CD4-positive, CD25-positive, alpha-beta regulatory T cell (primary cell): ENCODE measurements at places on chromosomes 4 and X.

DNA sequence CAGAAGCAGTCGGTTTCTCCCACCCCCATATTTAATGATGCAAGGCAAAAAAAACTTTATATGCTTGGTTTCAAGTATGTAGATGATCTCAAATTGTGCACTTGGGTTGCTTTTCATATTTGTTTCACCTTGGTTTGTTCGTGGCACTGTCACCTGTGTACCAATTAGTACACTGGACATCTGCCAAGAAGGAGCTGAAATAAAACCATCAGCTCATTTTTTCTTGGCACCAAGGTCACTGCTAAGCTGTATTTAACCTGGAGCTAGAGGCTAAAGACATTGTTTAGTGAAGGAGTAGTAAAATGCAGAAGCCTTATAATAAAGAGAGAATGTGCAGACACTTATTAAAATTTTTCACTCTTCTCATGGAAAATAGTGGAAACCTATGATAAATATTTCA lies 430.8 kb downstream of the ARHGAP24 start:
- H3K4me1 ChIP-seq, result no peaks in the 10 kb centered on the region
- no peak overlapping the region for H3K4me3 ChIP-seq
- no peak for DNase-seq

DNA sequence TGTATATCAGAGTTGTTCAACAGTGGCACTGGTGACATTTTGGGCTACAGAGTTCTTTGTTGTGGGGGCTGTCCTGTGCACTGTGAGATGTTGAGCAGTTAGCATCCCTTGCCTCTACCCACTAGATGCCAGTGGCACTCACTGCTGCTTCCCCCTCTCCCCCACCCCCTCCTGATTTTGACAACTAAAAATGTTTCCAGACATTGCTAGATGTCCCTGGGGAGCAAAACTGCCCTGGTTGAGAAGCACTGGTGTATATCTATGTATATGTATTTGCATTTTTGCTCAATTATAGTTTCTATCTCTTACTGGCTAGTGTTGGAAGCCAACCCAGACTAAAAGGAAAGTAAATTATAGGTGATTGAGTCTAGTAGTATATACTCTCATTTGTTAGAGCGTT lies 2.4 kb downstream of the TMEM131L start:
- no peak for DNase-seq
- peaks cover 67% of the 10 kb centered on the region for H3K4me1 ChIP-seq
- peaks cover 2% of the 10 kb centered on the region for H3K36me3 ChIP-seq
- H3K27ac ChIP-seq, result peak overlapping the region; percentile 94
- H3K27me3 ChIP-seq, result no peaks in the 10 kb centered on the region
- peak overlapping the region; percentile 99 for H3K4me3 ChIP-seq

GRCh38 chrX:18065956-18066355 lies 154.7 kb downstream of the BEND2 start:
- H3K27ac ChIP-seq, result no peak overlapping the region
- no peaks in the 10 kb centered on the region for H3K36me3 ChIP-seq
- no peak for DNase-seq
- H3K4me1 ChIP-seq, result no peaks in the 10 kb centered on the region

DNA sequence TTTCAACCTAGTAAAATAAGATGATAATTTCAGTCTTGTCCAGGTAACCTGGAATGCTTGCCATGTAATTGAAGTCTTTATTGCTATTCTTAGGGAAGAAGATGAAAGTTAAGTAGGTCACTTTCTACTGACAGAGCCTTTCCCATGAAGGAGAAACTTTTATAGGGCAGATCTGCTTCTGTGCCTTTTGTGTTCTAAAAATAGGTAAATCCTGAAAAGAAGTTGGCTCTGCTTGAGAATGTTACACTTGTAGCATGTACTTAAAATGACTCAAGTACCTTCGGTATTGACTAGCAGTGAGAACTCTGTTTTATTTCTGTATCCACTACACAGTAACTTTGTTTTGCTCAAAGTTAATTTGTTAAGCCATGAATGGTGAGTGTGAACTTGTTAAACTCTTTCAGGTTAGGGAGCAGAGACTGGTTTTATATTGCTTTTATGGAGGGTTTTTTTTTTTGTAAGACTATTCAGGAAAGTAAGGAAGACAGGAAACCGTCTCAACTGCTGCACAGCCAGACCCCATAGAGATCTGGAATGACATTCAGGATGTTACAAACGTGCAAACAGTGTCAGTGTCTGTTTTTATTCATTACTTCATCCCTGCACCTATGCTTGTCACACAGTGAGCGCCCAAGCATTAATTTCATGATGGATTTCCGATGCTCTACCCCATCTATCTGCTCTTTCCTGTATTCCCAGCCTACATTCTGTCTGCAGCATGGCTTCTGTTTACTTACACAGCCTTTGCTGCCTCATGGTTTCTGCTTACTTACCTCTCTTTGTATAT lies 53.0 kb downstream of the SEPTIN11 start:
- no peak overlapping the region for H3K27ac ChIP-seq
- H3K36me3 ChIP-seq, result peaks cover 6% of the 10 kb centered on the region
- no peaks in the 10 kb centered on the region for H3K27me3 ChIP-seq
- DNase-seq, result no peak
- no peak overlapping the region for H3K4me3 ChIP-seq

DNA sequence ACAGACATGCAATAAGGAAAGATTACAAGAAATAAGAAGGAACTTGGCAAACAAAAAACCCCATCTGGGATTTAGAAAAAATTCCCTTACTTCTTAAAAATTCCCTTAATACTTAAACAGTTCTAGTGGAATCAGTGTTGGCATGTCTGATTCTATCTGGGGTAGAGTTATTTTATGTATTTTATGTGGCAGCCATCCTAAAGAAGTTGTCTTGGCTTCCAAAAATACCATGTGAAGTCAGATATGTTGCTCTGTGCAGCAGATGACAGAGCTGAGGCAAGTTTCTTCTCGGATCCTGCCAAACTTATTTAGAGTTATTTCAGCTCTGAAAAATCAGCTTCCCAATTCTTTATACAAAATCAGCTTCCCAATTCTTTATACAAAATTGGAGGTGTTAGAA lies 14.7 kb downstream of the YY2 start:
- H3K36me3 ChIP-seq, result no peaks in the 10 kb centered on the region
- H3K4me3 ChIP-seq, result no peak overlapping the region
- no peak overlapping the region for H3K27ac ChIP-seq
- no peaks in the 10 kb centered on the region for H3K4me1 ChIP-seq
- no peaks in the 10 kb centered on the region for H3K27me3 ChIP-seq

- no peak for DNase-seq
- no peaks in the 10 kb centered on the region for H3K27me3 ChIP-seq
- H3K27ac ChIP-seq, result no peak overlapping the region
- H3K36me3 ChIP-seq, result no peaks in the 10 kb centered on the region
These were observed 27.2 kb downstream of the PJA1 start for GRCh38 chrX:69138118-69138390.

DNA sequence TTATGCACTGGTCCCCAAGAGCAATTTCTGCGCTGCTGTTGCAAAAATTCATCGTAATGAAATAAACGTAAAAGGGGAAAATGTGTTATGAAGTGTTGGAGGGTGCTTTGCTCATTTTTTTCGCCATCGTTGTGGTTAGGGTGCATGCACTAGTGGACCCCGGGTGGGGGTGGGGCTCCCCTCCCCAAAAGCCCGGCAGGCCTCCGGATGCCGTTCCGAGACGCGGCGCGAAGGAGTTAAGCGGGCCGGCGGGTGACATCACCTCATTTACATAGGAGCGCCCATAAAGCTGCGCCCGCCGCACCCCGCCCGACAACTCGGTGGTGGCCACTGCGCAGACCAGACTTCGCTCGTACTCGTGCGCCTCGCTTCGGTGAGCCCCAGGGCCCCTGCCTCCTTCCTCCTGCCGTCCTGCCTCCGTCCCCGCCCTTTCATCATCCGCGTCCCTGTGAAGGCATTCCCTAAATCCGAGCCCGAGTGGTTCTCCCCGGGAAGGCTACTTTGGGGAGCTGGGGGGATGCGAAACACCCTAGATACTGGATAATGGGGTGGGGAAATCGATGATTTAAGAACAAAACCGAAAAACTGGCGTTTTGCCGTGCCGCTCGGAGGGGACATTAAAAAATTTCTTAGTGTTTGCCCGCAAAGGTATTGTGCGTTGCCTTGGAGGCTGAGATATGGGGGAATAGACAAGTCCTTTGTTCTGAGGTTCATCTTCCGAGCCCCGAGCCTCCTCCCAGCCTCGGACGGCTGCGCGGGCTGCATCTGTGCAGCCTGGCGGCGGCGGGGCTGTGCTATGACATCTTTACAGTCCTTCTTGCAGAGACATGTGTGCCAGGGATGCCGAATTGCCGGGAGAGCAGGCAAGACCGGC lies at the start of gene TMSB4X:
TSS of gene TMSB4X (plus strand) at position 315 of the 874 bp plus-strand sequence.
- H3K27ac ChIP-seq, result peak within 1 kb of the TSS; percentile 90
- H3K36me3 ChIP-seq, result peaks cover 16% of the 10 kb centered on the region
- peaks cover 31% of the 10 kb centered on the region for H3K4me1 ChIP-seq
- H3K4me3 ChIP-seq, result peak within 1 kb of the TSS; percentile 98

- peak within 1 kb of the TSS; percentile 78 for H3K4me3 ChIP-seq
- H3K27ac ChIP-seq, result peak within 1 kb of the TSS; percentile 55
- no peaks in the 10 kb centered on the region for H3K36me3 ChIP-seq
These were observed at the start of gene TCEAL1 for GRCh38 chrX:103628386-103629317. Gene TCEAL1 (plus strand): TSS chrX:103628975. CDS start chrX:103629917, 942 bp downstream.

- H3K36me3 ChIP-seq, result no peaks in the 10 kb centered on the region
- no peak overlapping the region for H3K27ac ChIP-seq
- peaks cover 35% of the 10 kb centered on the region for H3K4me1 ChIP-seq
- no peak for DNase-seq
- H3K27me3 ChIP-seq, result no peaks in the 10 kb centered on the region
These were observed 141.0 kb downstream of the TSPAN5 start for GRCh38 chr4:98517218-98518021.

DNA sequence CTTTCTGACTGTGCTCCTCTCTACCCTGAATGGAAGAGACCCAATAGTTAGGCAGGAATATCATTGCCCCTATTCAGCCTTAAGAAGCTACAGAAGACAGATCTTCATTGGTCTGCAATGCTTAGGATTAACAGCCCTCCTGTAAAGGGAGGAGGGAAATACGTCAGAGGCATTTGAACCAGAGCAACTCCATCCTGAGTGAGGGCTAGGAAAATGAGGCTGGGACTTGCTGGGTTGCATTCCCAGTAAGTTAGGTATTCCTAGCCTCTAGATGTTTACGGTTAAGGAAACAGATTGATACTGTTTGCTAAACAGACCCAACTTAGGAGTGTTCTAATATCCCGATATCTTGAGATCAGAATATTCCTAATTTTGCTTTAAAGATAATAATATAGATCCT lies 63.5 kb downstream of the PCDH18 start:
- DNase-seq, result no peak
- H3K4me1 ChIP-seq, result no peaks in the 10 kb centered on the region
- H3K4me3 ChIP-seq, result no peak overlapping the region
- H3K27me3 ChIP-seq, result no peaks in the 10 kb centered on the region
- no peak overlapping the region for H3K27ac ChIP-seq

- H3K4me1 ChIP-seq, result no peaks in the 10 kb centered on the region
- no peaks in the 10 kb centered on the region for H3K36me3 ChIP-seq
- H3K4me3 ChIP-seq, result no peak overlapping the region
- DNase-seq, result no peak
- H3K27ac ChIP-seq, result no peak overlapping the region
These were observed 132.0 kb downstream of the ANK2 start for GRCh38 chr4:113181289-113182007.

DNA sequence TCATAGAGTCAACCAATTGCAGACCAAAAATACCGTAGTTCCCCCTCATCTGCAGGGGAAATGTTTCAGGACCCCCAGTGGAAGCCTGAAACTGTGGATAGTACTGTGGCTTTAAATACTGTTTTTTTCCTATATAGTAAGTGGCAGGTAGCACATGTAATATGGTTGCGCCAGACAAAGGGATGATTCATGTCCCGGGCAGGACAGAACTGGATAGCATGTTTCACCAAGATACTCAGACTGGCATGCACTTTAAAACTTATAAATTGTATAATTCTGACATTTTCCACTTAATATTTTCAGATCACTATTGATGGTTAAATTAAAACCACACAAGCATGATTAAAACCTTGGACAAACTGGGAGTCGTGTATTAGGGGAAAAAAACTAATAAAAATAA lies 276.3 kb upstream of the AGA start:
- no peaks in the 10 kb centered on the region for H3K4me1 ChIP-seq
- no peak for DNase-seq
- no peak overlapping the region for H3K4me3 ChIP-seq
- H3K27ac ChIP-seq, result no peak overlapping the region

DNA sequence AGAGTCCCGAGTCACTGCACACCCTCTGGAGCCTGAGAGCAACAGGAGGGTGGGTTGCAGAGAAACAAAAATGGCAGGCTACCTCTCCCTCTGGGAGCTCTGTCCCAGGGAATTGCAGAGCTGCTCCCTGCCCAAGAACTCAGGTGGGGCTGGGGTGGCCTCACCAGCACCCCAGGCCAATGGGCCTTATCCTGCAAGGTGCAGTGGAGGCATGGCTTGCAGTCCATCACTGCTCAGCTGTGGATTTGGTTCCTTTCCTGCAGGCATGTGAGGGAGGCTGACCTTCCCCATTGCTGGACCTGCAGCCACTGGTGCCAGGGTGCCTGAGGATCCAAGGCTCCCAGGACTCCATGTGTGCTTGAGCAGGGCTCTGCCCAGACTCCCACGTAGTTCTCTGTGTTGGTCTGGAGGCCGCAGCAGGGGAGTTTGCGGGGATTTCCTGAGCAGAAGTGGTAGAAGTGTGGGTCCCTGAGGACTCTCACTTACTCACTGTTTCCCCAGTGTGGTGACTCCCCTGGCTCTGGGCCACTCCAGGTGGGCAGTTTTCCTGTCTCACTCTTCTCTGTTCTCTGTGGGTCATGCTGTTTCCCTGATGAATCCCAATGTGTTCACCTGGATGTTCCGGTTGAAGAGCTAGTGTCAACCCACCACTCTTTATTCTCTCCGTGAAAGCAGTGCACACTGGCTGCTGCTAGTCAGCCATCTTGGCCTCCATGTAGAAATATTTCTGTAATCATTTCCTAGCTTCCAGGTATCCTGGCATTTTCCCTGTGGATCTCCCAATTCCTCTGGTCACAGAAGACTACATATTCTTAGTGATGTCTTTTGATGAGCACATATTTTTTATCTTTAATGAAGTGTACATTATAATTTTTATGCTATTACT lies 82.3 kb downstream of the ARHGAP24 start:
- no peak for DNase-seq
- no peaks in the 10 kb centered on the region for H3K4me1 ChIP-seq
- no peak overlapping the region for H3K4me3 ChIP-seq
- no peaks in the 10 kb centered on the region for H3K27me3 ChIP-seq
- no peaks in the 10 kb centered on the region for H3K36me3 ChIP-seq
- H3K27ac ChIP-seq, result no peak overlapping the region

DNA sequence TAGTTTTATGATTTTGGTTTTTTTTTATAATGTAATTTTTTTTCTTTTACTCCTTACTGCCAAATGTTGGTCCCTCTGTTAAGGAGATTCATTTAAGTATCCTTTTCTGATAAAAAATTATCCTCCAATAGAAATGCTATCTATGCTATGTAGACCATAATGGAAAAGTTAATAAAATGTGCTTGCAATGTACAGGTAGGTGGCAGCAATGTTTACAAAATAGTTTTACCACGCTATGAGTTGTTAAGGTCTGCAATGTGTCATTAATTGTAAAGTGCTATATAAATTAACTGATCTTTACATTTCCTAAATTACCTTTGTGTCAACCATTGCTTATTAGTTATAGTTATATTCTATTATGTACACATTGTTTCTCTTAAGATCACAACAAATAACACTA lies 3.8 kb upstream of the CENPC start:
- H3K4me3 ChIP-seq, result no peak overlapping the region
- DNase-seq, result peak; percentile 51
- H3K4me1 ChIP-seq, result peaks cover 4% of the 10 kb centered on the region
- H3K27ac ChIP-seq, result no peak overlapping the region
- H3K36me3 ChIP-seq, result no peaks in the 10 kb centered on the region
- H3K27me3 ChIP-seq, result no peaks in the 10 kb centered on the region

- H3K27me3 ChIP-seq, result no peaks in the 10 kb centered on the region
- H3K4me3 ChIP-seq, result no peak overlapping the region
- no peak for DNase-seq
These were observed 34.7 kb downstream of the IRS4 start for GRCh38 chrX:108701633-108702032.
